ENCODE measurements at places on chromosomes 6 and 20.

GRCh38 chr6:37840143-37840939 lies 20.8 kb downstream of the ZFAND3 start:
- no peak for DNase-seq

- DNase-seq, result no peak
Measured at GRCh38 chr20:19652591-19653026, 105.4 kb upstream of the RIN2 start.

DNA sequence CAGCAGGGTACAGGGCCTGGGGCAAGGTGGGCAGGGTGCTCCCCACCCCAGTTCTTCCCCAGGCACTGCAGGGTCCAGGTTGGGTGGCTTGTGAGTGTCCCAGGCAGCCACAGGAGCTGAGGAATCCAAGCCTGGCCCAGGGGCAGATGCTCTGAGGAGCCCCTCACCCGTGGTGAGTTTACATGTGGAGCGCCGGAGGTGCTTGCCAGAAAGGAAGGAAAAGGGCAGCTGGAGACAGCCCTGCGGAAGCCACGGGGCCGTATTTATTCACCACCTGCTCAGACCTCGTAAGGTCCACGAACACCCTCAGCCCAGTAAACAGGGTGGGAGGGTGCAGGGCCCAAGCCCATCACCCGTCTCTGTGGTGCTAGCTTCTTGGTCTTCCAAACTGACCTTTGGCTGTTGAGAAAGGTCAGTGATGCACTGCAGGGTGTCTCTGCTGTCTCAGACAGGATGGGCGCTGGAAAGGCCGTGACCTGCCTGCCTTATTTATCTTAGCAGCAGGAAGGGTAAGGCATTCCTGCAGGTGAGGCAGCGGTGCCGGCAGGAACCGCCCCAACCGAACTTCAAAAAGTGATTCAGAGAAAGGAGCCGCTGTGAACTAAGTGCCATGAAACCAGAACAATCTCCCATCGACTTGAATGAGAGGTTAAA lies 4.0 kb upstream of the FRMD1 start:
- DNase-seq, result no peak

DNA sequence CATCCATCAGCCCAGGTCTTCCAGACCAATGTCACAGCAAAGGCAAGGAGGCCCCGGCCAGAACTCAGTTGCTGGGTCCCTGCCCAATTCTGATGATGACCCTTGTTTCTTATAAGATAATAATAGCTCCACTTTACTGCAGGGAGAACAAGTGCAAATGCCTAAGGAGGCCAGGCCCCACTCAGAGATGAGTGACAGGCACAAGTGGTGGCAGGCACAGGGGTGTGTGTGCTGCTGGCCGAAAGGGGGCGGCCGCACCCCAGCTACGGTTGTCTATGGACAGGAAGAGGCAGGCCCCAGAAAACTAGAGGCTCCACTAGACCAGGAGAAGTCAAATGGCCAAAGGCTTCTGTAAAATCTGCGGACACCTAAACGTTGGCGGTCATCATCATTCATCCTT lies 28.6 kb downstream of the GNAS-AS1 start:
- no peak for DNase-seq

GRCh38 chr6:111274593-111275217 lies 187.4 kb downstream of the SLC16A10 start:
- no peak for DNase-seq

DNA sequence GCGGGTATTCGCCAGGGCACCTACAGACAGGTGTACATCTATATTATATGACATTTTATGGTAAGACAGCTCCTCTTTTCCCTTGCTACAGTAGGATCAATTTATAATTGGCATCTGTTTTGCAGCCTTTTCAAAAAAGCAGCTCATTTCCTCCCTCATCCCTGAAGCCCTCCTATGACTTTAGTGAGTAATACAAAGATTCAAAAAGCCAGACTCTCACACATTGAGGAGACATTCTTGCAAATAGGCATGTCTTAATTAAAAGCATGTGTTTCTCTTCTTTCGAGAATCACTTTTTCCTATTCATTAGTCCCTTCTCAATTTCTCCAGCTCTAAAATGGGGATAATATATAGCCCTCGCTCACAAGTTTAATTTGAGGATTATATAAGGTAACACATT lies 283.4 kb downstream of the TBC1D7 start:
- no peak for DNase-seq

GRCh38 chr20:58072695-58073671 lies 155.5 kb downstream of the ANKRD60 start:
- DNase-seq, result no peak

DNA sequence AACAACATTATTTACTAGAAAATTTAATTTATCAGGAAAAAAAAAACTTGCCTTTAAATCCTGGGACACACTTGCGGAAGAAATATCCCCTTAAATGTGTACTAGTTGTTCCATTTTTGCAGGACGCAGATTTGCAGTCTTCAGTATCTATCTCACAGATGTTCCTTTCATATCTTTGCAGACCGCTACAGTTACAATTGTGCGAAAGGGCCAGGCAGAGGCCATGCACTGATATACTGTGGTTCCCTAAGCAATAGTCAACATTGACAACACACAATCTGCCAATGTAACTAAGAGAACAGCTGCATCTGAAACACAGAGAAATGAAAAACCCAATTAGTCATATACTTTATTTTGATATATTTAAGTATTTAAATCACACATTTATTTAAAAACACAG lies 411.2 kb downstream of the EYS start:
- DNase-seq, result no peak

DNA sequence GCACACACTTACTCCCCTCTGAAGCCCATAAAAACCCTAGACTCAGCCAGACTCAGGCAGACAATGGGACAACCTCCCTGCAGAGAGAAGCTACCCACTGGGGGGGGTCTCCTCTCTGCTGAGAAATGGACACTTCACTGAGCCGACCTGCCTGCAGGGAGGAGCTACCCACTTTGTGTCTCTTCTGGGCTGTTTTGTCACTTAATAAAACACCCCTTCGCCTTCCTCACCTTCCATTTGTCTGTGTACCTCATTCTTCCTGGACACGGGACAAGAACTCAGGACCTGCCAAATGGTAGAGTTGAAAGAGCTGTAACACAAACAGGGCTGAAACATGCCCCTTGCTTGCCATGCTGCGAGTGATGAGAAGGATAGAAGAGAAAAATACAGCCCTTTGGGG lies 151.7 kb upstream of the HDDC2 start:
- DNase-seq, result no peak

- DNase-seq, result no peak
Measured at GRCh38 chr20:21421601-21422236, 24.4 kb upstream of the NKX2-4 start.

GRCh38 chr20:37922016-37922415 lies 19.1 kb downstream of the VSTM2L start:
- no peak for DNase-seq

- DNase-seq, result peak; percentile 15
Measured at GRCh38 chr6:53894091-53894490, 99.3 kb downstream of the LRRC1 start.

GRCh38 chr20:40314278-40314677 lies 374.8 kb downstream of the MAFB start:
- DNase-seq, result no peak

GRCh38 chr6:38218235-38218634 lies 398.7 kb downstream of the ZFAND3 start:
- no peak for DNase-seq

DNA sequence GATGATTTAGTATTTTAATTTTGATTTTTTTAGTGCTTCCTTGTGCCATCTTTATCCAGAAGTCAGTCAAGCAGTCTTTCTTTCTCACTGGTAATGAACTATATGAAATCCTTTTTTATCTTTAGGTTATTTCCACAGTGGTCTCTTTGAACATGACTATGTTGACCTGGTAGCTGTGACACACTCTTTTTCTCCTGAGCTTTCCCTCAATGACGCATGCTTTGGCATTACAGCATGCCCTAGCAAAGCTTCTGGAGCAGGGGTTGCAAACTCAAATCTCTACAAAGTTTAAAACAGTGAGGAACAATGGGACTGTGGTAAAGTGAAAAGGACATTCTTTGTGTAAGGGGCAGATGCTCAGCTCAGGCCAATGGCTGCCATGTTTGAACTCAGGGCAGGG lies 4.5 kb upstream of the PLAGL1 start:
- DNase-seq, result no peak

- no peak for DNase-seq
Measured at GRCh38 chr6:170369403-170369802, 62.8 kb downstream of the FAM120B start.

DNA sequence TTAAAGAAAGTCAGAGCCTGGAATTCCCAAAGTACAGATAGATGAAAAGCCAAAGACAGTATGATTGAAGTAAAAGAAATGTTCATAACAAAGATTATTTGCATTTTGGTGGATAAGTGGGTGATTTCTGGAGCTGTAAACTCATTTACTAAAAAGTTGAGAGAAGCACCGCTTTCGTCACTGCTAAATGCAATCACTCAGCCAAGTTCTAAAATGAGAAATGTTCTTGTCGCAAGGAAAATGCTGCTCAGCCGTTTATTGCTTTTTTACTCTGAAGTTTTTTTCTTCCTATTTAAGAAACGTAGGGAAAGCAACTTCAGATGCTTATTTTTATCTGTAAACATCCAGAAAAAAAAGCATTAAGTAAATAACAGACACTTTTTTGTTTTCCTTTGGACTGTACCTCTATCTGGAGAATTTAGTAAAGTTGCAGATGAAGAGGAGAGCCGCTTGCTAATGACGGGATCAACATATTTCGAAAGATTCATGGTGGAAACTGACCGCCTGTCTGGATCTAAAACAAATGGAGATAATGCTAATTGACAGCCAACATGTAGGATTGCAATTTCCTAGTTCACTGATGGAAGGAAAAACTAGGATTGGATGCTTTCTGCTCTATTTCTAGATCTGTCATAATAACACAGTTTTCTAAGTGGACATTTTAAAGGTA lies 93.8 kb upstream of the BCLAF1 start:
- DNase-seq, result no peak

- no peak for DNase-seq
Measured at GRCh38 chr6:110348961-110349690, 9.0 kb downstream of the METTL24 start.

DNA sequence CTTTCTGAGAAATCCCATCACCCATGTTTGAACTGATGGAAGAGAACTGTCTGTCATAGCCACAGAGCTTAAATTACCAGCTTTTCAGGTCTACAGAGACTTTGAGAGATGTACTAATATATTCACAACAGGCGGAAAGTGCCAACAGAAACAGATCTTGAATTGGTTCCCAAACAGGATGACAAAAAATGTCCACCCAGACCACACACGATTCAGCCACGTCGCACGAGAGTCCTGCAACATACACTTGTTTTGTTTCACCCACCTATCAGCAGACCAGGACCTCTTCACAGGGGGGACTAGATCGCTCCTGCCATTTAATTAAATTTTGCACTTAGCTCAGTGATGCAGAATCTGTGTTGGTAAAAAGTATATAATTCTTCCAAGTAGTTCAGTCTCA lies 187.1 kb upstream of the CEP162 start:
- no peak for DNase-seq

GRCh38 chr20:22333885-22334545 lies 250.4 kb downstream of the FOXA2 start:
- peak; percentile 13 for DNase-seq

- DNase-seq, result no peak
Measured at GRCh38 chr20:20368418-20369249, 730 bp downstream of the INSM1 start.

DNA sequence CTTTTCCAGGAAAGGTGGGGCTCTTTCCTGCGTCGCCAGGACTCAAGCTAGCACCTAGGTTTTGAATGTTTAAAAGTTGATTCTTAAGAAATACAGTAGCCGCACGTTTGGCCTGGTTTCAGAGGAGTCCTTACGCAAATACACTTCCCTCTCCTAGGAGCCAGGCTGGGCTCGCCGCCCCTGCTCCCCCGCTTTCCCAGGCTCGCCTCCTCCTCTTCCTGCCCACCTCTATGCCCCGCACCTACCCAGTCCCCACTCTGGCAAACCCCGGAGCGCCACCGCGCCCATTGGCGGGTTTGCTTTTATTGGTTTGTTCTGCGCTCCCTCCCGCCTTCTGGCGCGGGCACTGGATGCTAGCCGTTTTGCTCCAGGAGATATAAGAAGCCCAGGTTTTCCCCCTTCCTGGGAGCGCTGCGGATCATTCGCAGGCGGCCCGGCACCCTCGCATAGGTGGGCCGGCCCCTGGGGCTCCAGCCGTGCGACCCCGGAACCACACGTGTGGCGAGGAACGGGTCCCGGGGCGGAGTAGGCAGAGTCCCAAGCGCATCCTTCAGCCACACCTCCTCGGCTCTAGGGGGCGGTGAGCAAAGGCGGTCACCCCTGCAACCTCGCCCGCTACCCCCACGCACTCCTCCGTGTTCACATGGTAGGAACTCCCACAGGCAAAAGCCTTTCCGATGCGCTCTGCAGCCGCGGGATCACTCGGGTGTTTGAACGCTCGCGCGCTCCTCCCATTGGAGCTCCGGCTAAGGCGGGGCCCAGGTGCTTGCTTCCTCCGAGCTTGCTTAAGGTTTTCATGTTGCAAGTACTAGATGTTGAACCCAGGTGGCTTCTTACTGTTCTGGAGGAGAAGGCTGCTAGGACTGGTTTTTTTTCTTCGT lies 119.0 kb downstream of the RTN4IP1 start:
- DNase-seq, result peak; percentile 72

DNA sequence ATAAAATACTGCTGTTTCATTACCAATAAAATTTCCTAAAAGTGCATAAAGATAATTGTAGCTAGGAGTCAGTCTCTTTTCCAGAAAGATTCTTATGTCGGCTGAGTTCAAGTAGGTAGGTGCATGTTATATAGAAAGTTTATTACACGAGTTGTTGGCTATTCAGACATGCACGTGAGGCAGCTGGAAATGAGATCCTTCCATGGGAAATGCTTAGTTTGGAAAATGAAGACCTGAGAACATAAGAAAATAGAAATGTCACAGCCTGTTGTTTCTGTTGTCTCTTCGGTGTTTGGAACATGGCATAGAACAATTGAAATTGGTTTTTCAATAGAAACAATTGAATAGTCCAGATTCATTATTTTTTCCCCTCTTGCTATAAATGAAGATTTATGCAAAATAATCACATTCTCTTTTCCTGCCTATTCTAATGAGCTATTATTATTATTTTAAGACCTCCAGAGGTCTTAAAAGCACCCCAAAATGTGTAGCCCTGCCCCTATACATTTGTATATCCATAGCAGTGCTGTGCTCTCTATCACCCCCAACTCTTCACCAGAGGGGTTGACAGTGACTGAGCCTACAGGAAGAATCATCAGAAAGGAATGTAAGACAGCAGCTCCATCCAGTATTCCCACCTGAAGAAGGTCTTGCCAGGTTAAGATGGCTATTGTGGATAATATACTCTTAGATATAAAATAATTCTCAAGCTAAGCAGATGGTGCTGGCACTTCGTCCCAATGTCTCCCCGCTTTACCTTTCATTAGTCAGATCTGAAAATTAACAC lies 82.2 kb downstream of the ZDHHC14 start:
- no peak for DNase-seq

- DNase-seq, result no peak
Measured at GRCh38 chr6:15977050-15977449, 151.8 kb upstream of the MYLIP start.

- no peak for DNase-seq
Measured at GRCh38 chr6:131652472-131652871, 15.4 kb downstream of the ENPP3 start.

GRCh38 chr6:143107911-143108761 lies 47.4 kb downstream of the AIG1 start:
- no peak for DNase-seq
